ENCODE measurements at places on chromosomes 13 and 19.
A peak's percentile ranks its signal among the peaks of the same experiment; 100 is the strongest.

GRCh38 chr19:2577722-2578335, 101.9 kb downstream of the GADD45B start:
- no peak for DNase-seq

GRCh38 chr13:59000770-59001169, 1163.0 kb downstream of the DIAPH3 start:
- DNase-seq: no peak

DNA sequence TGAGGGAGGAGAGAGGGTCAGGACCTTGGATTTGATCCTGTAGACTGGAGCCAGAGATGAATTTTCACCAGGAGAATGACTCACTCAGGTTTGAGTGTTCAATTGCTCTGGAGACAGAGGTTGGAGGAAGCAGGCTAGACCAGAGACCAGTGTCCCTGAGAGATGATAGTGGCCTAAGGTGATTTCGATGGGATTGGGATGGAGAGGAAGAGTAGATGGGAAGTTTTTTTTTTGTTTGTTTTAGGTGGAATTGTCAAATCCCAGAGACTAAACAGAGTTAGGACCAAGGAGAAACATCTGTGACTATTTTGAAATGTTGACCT, 2.3 kb downstream of the CEBPG start:
- peak; percentile 70 for DNase-seq

DNA sequence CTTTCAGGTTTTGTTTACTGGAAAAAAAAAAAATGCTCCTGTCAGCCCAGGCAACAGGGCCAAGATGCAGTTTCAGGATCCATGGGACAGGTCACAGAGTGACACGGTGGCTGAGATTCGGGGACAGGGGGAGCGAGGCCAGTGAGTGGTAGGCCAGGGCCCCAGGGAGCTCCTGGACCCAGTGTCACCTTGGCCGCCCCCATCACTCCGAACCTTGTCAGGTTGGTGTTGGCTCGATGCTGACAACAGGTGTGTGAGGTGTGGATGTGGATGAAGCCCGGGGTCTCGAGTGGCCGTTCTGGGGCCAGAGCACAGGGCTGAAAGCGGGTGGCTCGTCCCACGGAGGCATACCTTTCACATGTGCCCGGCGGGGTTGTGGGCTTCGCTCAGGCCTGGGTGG, 6.1 kb upstream of the UQCR11 start:
- no peak for DNase-seq

GRCh38 chr19:3914199-3914598, 18.7 kb upstream of the NMRK2 start:
- DNase-seq: no peak

DNA sequence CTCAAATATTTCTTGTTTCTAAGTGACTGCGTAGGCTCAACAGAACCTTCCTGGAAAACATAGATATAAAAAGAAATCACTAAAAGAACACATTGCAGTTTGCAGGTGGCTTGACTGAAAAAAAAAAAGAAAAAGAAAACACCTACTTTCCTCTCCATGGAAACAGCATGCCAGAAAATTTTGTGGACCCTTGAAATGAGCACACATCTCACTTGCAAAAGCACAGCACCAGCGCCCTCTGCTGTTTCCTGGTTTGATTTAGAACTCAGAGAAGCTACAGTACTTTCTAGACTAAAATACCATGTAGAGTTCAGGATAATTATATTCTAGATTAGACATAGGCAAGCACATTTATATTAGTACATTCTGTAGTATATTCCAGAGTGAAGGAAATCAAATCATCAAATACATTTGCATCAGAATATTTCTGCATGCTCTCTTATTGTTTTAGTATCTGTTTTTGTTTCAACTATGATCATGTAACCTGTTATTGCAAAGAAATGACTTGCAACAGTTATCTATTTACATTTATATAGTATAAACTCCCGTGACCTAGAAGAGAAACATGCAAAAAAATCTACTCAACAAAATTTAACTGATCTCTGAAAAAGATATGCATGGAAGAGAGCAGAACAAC, 22.3 kb upstream of the XPO4 start:
- DNase-seq: peak; percentile 79

- DNase-seq: no peak
These were observed 112.1 kb downstream of the LACC1 start for GRCh38 chr13:43991773-43992201.

- no peak for DNase-seq
These were observed 14.3 kb upstream of the LRRC63 start for GRCh38 chr13:46197299-46198048.

DNA sequence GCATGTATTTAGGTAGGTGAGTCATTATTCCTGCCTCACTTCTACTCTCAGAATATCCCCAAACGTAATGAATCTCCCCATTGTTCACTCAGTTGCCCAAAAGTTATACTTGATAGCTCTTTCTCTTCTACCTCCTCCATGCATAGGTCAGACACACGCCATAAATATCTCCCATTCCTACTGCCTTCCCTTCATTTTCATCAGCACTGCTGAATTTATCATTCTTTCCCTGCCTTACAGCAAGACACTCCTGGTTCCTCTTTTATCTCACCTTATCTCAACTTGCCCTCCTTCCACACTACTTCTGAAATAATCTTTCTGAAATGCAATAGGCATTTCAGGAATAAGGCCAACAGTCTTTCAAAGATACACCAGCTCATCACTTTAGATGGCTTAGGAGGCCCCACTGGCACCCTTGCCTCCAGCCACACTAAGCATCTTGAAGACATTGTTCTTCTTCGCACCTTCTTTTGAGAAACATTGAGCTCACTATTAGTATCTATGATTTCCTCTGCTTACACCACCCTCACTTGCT, 333.9 kb downstream of the MYO16 start:
- no peak for DNase-seq

- DNase-seq: no peak
These were observed 64.0 kb downstream of the MLLT1 start for GRCh38 chr19:6215701-6216235.

- DNase-seq: no peak
These were observed 15.0 kb upstream of the ALOX5AP start for GRCh38 chr13:30720172-30720869.

- no peak for DNase-seq
These were observed 1192.2 kb downstream of the PCDH17 start for GRCh38 chr13:58823701-58824100.

- DNase-seq: no peak
These were observed 7.6 kb downstream of the WTIP start for GRCh38 chr19:34489175-34489574.

GRCh38 chr19:55598034-55598433, 1.3 kb downstream of the FIZ1 start:
- no peak for DNase-seq

DNA sequence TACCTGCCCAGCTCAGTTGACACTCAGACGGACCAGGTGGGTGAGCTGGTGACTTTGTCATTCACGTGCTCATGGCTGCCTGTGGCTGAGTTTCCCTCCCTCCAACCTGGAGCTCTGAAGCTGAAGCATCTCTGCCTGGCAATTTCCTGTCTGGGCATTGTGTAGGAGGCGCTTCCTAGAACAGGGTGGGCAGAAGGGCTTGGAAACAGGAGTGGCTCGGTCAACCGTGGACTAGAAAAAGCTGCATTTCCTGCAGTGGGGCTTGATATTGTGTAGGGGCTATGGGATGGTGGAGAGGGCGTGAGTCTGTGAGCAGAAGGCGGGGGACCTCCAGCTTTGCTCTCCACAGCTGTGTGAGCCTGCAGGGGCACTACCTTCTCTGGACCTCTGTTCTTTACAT, 278.3 kb downstream of the TEX29 start:
- no peak for DNase-seq

DNA sequence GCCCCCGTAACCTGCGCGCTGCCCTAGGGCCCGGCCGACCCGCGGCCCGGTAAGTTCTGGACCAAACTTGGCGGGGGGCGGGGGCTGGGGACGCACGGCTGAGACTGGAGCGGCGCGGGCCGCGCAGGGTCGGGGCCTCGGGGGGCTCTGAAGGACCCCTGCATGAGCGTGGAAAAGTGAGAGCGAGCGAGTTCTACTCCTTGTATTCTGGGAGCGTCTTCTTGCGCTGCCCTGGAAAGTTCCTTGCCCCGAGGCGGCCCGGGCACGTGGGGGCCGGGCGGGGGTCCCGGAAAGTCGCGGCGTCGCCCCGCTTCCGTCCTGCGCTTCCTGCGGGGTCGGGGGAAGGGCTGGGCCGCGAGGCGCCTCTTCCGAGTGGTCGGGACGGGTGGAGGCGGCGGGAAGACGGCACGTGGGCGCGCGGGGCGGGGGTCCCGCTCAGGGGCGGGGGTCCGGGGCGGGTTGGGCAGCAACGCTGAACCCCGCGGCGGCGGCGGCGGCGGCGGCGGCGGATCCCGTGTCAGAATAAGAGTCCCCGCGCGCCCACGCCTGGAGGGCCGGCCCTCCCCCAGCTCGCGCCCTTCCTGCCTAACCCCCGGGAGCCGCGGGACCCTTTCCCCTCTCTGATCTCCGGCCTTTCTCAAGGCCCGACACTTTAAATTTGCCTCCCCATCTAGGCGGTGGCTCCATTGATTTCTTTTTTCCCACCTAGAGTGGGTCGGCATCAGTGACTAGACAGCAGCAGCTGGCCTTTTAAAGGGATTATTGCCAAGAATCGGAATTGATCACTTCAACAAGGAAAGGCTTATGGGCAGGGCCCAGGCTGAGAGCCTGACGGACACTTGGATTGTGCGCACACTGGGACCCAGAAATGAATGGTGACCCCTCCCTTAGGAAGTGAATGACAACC, 749 bp downstream of the GATAD2A start:
- DNase-seq: no peak

- DNase-seq: no peak
These were observed 77.7 kb downstream of the C1QTNF9 start for GRCh38 chr13:24386816-24387708.

- DNase-seq: no peak
These were observed 54.9 kb upstream of the ATP12A start for GRCh38 chr13:24625331-24625731.

- DNase-seq: no peak
These were observed 10.4 kb downstream of the PNMA8A start for GRCh38 chr19:46460981-46461380.

- DNase-seq: no peak
These were observed 213.1 kb downstream of the DCLK1 start for GRCh38 chr13:35917942-35918645.

GRCh38 chr13:109941951-109942350, 155.6 kb upstream of the IRS2 start:
- no peak for DNase-seq

GRCh38 chr19:10237702-10238101, 6.6 kb upstream of the S1PR2 start:
- no peak for DNase-seq

GRCh38 chr13:26179344-26179743, 42.8 kb downstream of the RNF6 start:
- DNase-seq: no peak

DNA sequence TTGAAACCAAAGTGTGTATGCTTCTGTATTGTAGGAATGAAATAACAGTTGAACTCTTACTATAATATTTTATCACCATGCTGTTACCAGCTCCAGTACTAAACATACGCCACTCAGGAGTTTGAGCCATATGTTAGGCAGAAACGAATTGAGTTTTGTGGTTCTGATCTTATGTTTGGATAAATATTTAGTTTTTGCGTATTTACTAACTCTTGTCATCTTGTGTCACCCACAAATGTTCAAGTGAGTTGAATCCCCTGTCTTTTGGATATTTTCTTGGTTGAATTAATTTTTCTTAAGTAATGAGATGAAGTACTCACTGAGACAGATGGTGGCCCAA, 1.5 kb downstream of the FNDC3A start:
- peak; percentile 20 for DNase-seq

Data from kidney capillary endothelial cell (primary cell).